ENCODE measurements at places on chromosomes 12 and 14.

DNA sequence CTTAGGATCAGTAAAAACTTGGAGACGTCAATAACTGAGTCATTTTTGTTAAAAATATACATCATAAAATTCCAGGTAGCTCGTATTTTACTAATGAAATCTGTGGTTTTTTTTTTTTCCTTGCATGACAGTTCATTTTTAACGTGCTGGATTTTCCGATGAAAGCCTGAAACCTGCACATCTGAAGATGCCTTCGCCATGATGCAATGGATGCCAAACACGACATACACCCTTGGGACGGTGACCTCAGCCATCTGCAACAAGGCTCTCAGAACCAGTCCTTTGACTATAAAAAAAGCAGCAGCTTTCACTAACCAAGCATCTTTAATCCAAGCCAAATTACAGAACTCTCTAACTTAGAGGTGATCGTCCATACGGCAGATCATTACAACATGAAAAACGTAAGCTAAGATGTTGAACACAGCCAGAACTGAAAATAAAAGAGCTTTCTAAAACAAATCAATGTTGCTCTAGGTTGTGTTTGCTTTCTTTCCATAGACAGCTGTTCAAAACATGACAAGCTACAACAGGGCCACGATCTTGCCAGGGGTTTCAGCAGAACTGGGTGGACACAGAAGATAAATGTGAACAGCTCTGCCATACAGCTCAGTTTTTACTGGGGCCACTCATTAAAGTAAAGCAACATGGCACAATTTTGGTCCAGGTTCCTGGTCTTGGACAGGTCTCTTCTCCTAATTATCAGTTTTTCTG, 7.8 kb downstream of the NIN start:
- DNase-seq: no peak

DNA sequence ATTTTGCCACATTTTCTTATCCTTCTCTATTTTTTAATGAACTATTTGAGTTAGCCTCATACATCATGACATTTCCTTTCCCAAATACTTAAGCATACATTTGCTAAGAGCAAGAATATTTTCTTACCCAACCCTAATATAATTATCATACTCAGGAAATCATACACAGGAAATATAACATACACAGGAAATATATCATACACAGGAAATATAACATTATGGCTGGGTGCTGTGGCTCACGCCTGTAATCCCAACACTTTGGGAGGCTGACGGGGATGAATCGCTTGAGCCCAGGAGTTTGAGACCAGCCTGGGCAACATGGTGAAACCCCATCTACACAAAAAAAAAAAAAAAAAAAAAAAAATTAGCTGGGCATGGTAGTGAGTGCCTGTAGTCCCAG, 4.9 kb downstream of the NCKAP1L start:
- no peak for DNase-seq

- DNase-seq: no peak
Observed at GRCh38 chr12:31518680-31519227, 72.2 kb downstream of the DENND5B start.

GRCh38 chr14:106665814-106666213, 1139.4 kb downstream of the TMEM121 start:
- no peak for DNase-seq

- DNase-seq: peak; percentile 20
Observed at GRCh38 chr14:21382886-21383847, 652 bp downstream of the SUPT16H start.

DNA sequence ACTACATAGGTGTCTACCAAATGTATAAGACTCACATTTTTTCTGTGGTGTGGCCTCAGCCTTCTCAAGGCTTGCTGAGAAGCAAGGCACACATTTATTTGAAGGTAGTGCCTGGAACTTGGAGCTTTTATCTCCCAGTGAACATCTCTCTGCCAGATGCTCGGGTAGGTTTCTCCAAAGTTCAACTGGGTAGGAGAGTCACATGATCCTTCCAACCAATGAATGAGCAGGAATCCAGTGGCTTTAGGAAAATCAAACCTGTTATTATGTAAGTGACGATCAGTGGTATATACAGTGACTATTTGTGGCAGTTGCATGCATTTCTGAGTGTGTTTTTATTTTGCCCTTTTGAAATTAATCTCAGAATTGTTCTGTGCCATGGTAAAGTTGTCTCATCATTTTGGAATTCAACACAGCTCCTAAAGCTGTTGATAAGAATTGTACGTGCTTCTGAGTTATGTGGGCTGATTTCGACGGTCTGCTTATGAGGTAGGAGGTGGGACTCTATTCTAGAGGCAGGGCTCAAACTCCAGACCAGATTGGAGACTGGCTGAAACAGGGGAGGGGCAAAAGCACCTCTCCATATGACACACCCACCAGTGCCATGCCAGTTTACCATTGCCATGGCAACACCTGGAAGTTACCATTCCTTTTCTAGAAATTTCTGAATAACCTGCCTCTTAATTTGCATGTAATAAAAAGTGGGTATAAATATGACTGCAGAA, 57.6 kb downstream of the EID3 start:
- no peak for DNase-seq

- DNase-seq: no peak
Observed at GRCh38 chr12:1282670-1283315, 291.8 kb downstream of the ERC1 start.

All from naive B cell (primary cell).